ENCODE measurements at places on chromosomes 13 and 19.

DNA sequence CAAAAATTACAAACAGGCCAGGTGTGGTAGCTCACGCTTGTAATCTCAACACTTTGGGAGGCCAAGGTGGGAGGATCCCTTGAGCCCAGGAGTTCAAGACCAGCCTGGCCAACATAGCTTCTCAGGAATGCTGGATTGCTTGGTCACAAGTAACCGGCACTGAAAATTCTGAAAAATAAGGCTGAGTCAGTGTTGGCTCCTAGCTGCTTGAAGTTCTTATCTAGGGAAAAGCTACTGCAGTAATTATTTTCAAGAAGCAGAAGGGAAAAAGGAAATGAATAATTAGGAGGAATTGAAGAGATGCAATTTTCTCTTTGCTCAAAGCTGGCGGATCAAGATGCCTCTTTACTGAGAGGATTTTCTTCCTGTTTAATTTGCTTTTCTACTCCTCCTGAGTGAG, 75.0 kb upstream of the GTF3A start:
- DNase-seq: no peak

DNA sequence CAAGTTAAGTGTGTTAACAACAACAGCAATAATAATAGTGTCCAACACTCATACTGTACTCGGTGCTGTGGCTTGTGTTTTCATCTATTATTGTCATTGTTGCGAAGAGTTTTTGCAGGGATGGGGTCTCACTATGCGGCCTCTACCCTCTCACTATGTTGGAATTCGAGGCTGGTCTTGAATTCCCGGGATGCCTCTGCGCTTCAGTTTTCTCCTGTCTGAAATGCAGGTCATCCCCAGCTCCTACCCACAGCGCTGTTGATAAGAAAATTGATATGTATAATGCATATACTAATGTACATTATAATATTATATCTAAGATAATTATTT, 4.9 kb upstream of the SBK3 start:
- no peak for DNase-seq

GRCh38 chr19:33194532-33194885, 379 bp downstream of the LRP3 start:
- no peak for DNase-seq

GRCh38 chr13:48776401-48776800, 122.7 kb downstream of the CYSLTR2 start:
- DNase-seq: no peak

DNA sequence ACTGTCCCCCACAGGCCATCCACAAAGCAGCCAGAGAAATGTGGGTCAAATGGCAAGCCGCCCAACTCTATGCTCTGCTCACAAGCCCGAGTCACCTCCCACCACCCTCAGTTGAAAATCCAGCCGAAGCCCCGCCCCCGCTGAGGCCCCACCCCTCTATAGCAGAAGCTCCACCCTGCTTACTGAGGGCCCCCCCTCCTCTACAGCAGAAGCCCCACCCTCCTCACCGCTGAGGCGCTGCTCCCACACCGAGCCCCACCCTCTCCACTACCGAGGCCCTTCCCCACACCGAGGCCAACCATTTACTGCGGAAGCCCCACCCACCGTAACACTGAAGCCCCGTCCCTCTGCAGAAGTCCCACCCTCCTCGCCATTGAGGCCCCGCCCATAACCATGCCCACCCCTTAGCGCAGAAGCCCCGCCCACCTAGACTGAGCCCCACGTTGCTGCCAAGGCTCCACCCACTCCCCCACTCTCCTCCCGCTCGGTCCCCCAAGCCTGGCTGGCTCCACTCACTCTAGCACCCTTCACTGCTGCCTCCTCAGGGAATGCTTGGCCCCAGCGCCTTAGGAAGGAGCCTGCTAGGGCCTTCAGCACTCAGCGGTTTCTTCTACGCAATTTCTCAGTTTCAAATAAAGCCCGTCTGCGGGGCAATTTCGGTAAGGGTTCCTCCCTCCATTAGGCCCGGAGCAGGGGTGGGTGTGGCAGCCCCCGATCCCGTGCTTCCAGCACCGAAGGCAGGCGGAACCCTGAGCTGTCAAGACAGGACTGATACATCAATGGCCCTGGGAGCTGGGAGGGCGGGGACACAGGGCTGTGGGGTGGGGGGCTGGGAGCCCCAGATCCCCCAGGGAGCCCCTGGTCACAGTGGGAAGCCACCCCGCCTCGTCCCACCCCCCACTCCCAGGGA, 9.0 kb upstream of the MYDGF start:
- DNase-seq: peak; percentile 15

GRCh38 chr13:113765564-113765910, 6.5 kb downstream of the TMEM255B start:
- no peak for DNase-seq

Measured in activated CD4-positive, alpha-beta T cell treated with anti-CD3 and anti-CD28 coated beads, Interleukin-2, amount 50 U/mL, for 48 hours (primary cell).